ENCODE measurements at places on chromosomes 2 and 18.

GRCh38 chr2:216012133-216012829 is 1.1 kb downstream of the MREG start:
- DNase-seq, result no peak

- no peak for DNase-seq
Observed at GRCh38 chr18:22322243-22322691, 95.4 kb downstream of the CTAGE1 start.

DNA sequence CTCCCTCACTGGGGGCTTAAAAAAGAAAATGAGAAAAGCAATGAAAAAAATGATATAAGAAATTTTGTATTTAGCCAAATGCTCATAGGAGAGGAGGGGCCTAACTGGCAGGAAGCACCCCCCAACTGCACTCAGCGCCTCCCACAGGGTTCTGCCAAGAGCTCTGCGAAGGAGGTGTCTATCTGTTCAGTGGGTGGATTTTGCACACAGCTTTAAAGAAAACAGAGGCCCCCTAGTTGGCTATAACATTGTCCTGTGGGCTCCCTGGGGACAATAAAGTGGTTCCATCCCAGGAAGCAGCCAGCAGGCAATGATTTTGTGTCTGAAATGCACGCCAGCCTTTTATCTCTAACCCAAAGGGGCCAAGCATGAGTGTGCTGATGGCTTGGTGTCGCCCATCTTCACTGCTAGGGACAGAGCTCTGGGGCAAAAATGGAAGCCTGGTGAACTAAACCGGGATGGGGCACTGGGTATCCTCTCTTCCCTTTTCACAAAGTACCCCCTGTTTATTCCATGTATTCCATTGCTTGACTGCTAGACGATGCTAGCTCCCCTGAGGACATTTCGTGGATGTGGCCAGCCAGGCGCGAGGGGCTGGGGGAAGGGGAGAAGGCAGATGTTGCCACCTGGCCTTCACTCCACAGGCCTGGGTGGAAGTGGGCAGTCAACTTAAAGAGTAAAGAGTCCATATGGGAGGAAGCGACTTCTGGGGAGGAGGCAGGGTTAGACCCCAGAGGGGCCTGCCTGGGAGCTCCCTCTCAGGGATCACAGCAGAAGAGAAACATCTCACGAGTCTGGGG is 205.7 kb downstream of the CYP26B1 start:
- no peak for DNase-seq

- DNase-seq, result no peak
Observed at GRCh38 chr2:102055346-102055990, 63.7 kb downstream of the IL1R2 start.

DNA sequence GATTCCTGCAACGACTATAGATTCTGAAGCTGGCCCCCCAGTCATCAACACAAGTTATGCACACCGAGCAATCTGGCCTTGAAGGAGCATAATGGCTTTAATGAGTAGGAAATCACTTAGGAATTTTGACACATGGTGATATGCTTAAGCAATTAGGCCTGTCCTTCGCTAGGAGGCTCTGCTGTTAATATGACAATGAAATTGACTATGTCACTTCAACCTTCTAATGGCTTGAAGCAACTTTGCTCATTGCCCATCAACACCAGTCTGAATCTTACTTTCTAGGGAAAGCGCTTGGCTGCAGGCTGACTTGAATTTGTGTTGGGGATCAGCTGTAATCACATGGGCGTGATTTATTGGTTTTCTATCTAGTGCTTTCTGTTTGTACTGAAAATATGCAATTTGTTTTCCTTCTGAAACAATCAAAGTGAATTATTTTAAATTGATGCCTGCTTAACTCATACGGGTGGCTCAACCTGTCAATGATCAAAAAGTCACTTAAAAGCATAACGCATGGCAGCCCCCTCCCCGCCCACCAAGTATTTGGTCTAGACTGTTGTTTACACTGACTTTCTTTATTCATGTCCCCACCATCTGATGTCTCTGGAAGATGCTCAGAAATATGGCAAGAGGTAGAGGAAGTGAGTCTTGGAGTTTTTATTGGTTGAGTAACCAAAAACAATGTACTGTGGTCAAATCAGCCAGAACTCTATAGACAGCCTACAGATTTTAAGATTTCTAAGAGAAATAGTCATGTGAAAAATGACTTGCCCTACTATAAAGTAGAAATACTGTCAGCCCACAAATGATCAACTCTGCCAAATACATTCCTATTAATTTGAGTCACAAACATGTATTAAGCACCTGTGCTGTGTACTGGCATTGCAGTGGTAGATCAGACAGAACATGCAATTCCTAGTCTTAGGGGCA is 344.9 kb downstream of the RBM43 start:
- DNase-seq, result no peak

DNA sequence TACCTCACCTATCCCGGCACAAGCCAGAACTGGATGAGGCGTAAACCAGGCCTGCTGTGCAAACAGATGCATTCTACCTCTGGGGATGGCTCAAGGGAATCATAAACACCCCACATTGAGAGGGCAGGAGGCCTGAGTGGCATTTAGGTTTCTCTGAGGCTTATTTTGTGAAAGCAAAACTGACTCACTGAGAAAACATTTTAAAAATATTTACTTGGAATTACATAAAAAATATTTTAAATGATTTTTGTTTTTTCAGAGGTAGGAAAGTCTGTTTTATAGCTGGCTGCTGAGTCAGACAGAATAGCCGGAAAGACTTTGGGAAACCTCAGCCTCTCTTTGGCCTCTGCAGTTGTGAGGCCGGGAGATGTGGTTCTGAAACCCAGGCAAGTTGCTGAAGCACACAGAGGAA is 244.1 kb downstream of the NCKAP5 start:
- DNase-seq, result no peak

DNA sequence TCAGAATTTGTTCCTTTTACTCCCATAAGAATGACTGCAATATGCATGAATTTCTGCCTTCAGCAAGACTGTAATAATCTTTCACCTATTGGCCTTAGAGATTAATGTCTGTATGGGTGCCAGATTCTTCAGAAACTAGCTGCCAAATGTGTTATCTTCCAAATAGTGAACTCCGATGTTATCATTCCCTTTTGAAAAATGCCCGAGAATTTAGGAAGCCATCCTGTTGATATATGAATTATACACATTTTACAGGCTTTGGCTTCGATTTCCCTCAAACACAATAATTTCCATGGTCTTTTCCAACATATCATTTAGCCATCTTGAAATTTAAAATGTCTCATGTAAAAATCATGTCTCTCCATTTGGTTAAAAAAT is 101.5 kb downstream of the ZNF521 start:
- DNase-seq, result no peak

- peak; percentile 82 for DNase-seq
Observed at GRCh38 chr2:96839293-96839874, 4.4 kb downstream of the ANKRD23 start.

DNA sequence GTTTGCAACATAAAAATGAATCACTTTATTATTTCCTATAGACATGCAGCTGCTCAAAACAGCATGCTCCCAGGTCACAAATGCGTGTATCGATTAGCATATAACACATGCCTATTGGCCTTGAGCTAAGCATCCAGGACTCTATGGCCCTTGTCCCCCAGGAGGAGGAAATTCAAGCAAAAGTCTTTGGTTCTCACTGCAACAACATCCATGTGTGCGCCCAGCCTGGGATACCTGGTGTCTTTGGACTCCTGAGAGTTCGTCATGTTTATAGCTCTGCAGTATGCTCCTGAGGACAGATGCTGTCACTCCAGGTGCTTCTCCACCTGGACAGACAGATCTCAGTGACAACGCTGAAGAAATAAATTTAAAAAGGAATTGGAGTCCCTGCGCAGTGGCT is 284.6 kb downstream of the PHLPP1 start:
- DNase-seq, result no peak

GRCh38 chr18:35163014-35163539 is 77.8 kb upstream of the ZNF397 start:
- DNase-seq, result no peak

DNA sequence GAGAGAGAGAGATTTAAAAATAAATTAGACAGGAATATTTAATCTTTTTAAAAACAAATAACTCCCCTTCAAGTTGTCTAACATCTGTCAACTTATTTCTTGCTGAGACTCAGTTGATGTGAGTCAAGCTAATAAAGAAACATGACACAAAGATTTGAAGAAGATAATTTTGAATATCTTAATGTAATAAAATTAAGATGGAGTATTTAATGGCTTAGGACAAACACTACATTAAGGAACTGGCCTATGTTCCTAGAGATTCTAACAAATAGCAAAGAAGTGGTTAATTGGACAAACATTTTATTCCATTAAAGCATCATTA is 134.0 kb downstream of the INSIG2 start:
- DNase-seq, result no peak

- no peak for DNase-seq
Observed at GRCh38 chr2:100674666-100675065, 111.9 kb downstream of the PDCL3 start.

- DNase-seq, result no peak
Observed at GRCh38 chr2:26571316-26571715, 69.8 kb downstream of the CIB4 start.

DNA sequence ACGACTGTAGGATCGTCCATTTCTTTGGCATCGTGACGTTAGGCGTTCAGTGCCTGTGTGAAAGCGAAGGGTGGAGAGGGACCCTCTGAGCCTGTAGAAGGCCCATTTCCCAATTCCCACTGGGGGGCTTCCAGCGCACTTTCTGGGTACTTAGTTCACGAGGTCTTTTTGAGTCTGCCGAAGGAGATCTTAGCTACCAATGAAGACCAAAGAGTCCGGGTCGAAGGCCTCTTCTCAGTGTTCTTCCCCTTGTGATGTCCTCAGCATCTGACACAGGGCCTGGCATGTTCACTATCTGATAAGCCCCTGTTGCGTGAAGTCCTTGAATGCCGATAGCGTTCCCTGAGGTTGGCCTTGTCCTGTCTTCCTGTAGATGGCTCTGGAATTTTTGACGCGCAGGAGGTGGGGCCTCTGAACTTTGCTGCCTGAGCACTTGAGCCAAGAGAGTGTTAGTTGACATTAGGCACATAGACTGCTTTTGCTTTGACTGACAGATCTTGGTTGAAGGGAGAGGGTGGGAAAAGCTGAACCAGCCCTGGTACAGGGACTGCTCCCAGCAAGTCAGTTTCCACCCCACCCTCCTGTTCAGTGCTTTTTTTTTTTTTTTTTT is 52.8 kb downstream of the LDLRAD4 start:
- DNase-seq, result no peak

All from CD4-positive, alpha-beta T cell treated with Interleukin-12 subunit alpha and Interleukin-12 subunit beta, for 1 hour (primary cell).